Stimulated activated CD4-positive, alpha-beta T cell treated with anti-CD3 and anti-CD28 coated beads, Interleukin-12 subunit alpha, Interleukin-12 subunit beta, amount 100 ng/mL, for 24 hours (primary cell): ENCODE measurements at places on chromosomes 11 and 22.

DNA sequence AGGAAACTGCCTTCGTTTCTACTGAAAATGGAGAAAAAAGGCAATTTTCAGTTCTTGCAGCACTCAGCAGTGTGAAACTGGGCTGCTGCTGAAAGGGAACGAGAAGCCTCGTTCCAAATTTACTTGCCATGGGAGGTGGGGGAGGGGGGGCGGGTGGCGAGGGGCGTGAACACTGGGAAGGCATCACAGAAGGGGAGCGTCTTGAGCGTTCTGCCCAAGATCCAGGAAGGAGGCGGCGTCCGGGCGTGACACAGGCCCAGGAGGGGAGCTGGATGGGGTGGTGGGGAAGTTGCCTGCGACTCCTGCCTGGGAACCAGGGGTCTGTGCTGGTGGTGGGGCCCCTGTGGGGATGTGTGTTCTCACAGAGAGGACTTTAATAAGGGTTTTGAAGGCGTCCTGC is 213.5 kb downstream of the CTTN start:
- DNase-seq, result no peak

GRCh38 chr11:66607126-66607834 is 9.2 kb upstream of the RBM14 start:
- no peak for DNase-seq

DNA sequence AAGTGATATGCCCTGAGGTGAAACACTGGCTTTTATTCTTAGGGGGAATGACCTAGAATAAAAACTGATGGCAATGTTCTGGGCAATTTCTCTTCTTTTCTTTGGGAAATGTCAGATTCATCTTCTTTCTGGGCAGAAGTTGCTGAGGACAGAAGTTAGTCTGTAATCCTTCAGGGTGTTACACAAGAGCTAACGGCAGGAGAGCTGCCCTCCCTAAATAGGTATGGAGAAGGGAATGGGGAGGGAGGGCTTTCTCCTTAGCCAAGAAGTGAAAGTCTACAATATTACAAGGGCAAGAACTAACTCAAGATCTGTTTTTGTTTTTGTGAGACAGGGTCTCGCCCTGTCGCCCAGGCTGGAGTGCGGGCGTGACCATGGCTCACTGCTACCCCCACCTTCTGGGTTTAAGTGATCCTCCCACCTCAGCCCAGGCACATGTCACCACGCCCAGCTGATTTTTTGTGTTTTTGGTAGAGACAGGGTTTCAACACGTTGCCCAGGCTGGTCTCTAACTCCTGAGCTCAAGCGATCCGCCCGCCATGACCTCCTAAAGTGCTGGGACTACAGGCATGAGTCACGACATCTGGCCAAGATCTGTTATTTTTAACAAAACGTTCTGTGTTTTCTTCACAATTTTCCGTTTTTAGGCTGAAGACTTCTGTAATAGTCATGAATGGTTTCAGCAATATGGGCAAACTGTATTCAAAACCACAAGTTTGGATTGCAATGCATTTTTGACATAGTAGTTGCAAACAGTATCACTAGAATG is 7.2 kb downstream of the PIWIL4 start:
- DNase-seq, result no peak

DNA sequence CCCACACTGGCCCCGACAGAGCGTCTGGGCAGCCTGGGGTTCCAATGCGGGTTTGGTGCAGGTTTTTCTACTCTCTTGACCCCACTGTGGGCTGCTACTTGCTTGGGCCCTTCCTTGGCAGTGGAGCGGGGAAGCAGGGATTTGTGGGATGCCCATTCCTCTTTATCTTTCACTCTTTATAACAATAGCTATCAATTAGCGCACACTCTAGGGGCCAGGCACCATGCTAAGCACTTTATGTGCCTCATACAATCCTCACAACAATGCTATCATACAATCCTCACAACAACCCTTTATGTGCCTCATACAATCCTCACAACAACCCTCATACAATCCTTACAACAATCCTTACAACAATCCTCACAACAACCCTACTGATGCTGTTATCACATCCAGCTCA is 12.7 kb downstream of the ACCS start:
- no peak for DNase-seq

DNA sequence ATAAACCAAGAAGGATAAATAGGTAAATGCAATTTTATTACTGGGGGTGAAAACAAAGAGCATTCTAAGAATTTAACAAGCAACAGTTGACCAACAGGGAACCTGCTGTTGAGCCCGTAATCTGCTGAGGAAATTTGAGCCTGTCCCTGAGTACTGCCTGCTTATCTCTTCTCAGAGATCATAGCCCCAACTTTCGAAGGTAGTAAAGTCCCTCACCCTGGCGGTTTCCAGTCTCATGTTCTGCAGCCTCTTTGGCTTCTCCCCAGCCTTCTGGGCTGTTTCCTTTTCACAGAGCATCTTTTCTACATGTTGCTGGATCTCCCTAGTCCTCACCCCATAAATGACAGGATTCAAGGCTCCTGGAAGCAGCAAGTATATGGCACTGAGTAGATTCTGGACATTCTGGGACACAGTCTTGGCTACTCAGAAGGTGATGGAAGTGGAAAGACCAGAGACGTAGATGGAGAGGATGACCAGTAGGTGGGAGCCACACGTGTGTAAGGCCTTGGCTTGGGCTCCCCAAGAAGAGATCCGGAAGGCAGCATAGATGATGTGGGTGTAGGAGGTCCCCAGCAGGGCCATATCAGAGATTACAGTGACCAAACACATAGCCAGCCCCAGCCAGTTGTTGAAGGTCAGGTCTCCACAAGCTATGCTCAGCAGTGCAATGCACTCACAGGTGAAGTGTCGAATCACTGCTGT is 51.6 kb downstream of the RRM1 start:
- DNase-seq, result no peak

DNA sequence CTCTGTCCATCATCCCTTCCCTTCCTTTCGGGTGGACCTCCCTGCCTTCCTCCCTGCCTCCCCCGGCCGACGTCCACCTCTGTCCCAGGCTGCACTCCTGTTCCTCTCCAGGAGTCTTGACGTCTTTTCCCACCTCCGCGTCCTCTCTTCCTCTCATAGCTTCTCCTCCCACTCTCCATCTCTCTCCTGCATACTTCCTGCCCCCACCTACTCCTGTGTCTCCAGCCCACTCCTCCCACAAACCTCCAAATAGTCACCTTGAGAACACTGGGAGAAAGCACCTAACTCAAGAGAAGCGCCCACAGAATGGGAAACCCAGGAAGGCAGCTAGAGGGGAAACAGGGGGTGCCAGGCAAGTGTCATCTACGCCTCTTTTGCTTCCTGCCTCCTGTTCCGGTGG is 60.8 kb downstream of the PDE2A start:
- no peak for DNase-seq

GRCh38 chr11:1326435-1327063 is 17.1 kb upstream of the TOLLIP start:
- DNase-seq, result no peak

DNA sequence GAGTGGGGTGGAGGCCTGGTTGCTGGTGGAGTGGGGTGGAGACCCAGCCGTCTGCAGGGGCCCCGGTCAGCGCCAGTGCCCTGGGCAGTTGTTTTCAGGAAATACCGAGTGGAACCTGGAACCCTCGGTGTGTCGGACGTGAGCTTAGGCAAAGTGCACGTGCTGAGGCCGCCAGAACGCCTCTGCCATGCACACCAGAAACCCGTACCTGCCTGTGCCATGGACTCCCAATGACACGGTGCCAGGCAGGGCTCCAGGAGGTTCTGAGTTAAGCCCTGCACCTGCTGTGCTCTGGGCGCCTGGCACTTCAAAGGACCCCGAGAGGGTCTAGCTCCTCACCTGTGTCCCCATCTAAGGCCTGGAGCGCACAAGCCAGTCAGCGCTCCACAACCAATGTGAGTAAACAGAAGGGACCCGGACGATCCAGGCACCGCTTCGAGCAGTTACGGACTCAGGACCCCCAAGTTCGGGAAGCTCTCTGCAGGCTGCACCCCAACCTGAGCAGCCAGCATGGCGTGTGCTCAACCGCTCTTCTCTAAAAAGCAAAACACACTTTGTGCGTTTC is 12.3 kb downstream of the TOLLIP start:
- no peak for DNase-seq

GRCh38 chr11:94400839-94401772 is at the start of gene GPR83:
Gene GPR83 (minus strand): TSS chr11:94401419. CDS start chr11:94401247, 172 bp downstream.
- DNase-seq, result no peak

GRCh38 chr11:112118176-112118575 is 31.5 kb downstream of the SDHD start:
- DNase-seq, result no peak

DNA sequence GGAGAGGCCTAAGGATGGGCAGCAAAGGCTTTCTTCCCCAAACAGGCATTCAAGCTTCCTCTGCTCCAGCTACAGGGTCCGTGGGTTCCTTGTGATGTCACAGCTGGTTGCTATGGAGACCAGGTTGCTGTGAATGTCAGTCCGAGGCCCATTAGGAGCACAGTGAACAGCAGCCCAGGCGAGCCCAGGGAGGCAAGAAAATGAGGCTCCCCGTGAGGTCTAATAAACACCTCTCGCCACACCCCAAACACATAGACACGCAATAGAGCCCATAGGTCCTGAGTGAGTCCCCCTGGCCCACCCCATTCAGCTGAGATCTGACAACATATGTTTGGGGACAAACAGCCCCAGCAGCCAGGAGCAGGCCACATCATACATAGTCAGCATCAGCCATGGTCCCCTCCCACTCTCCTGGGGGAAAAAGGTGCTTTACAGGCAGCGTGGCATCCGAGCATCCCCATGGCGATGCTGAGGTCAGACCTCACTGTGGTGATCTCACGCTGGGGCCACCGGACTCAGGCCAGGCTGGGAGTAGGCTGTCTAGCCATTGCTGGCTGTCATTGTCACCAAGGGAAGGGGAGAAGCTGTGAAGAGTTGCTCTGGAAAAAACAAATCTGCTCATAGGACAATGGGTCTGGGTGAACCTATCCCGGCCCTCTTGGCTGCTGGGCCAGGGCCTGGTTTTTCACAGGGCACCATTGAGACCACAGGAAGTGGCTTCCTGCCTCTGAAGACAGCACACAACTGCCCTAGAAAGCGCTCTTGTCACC is 23.1 kb upstream of the TP53I11 start:
- DNase-seq, result no peak

GRCh38 chr11:86145439-86146156 is 76.7 kb upstream of the PICALM start:
- no peak for DNase-seq

DNA sequence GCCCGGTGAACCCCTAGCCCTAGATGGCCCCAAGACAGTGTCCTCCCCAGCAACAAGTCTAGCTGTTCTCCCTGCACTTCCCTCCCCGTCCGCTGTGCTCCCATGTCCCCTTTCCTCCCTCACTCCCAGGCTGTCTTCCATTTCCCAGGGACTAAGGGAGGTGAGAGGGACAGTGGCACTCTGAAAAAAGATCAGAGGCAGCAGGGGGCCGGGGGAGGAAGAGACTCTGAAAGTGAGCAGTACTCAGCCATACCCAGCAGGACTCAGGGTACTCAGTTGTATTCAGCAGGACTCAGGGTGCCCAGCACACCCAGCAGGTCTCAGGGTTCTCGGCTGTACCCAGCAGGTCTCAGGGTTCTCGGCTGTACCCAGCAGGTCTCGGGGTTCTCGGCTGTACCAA is 48.4 kb upstream of the THY1 start:
- no peak for DNase-seq

GRCh38 chr11:67117672-67118180 is 1.3 kb upstream of the KDM2A start:
- no peak for DNase-seq

GRCh38 chr22:45318558-45319323 is 9.0 kb downstream of the FAM118A start:
- no peak for DNase-seq

DNA sequence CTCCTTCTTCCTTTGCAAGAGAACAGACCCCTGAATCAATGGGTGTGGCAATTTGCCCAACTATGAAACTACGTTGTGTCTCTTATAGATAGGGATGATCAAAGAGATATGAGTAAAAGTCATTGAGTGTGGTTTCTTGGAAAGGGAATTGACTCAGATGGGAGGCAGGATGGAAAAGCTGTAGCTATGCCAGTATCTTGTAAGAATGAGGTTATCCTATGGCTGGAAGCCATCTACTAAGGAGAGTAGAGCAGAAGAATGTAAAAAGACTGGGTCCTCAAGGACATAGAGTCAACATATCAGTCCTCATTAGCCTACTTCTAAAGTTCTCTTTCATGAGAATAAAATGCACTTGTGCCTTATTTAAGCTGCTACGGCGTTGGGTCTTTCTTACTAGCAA is 78.9 kb upstream of the POU2AF2 start:
- DNase-seq, result no peak

- no peak for DNase-seq
Measured at GRCh38 chr11:120335556-120335907, 681 bp upstream of the ARHGEF12 start.

- DNase-seq, result no peak
Measured at GRCh38 chr11:19552656-19553260, 159.9 kb upstream of the NAV2 start.

DNA sequence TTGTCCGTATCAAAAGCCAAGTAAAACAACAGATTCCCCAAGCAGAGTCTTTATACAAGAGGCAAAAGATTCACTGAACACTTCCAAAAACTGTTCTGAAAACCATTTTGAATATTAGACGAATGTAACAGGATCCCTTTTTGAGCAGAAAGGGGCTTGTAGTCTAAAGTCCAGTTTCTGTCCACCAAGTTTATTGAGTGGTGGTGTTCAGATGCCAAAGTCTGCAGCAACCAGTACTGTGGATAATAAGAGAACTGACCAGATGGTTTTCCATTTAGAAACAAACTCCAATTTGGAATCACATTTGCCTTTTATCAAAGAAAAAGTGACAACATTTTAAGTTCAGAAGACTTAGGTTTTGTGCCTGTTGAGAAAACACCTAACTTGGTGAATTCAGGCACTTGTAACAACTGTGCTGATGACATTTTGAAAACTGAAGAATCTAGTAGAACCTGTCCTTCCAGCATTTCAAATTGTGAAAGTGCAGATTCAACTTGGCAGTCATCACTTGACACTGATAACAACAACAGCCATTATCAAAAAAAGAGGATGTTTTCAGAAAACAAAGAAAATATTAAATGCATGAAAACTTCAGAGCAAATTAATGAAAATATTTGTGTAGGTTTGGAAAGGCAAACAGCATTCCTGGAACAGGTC is 217.1 kb downstream of the CSNK2A3 start:
- DNase-seq, result no peak

- DNase-seq, result no peak
Measured at GRCh38 chr22:39489094-39490068, 12.7 kb upstream of the MIEF1 start.
